ENCODE measurements at places on chromosomes 2 and 18.

- no peak for DNase-seq
Measured at GRCh38 chr18:10285283-10285640, 169.2 kb upstream of the APCDD1 start.

GRCh38 chr2:174615871-174616436 lies 18.4 kb upstream of the WIPF1 start:
- DNase-seq, result peak; percentile 74

- no peak for DNase-seq
Measured at GRCh38 chr2:85355521-85355920, 952 bp downstream of the ELMOD3 start.

DNA sequence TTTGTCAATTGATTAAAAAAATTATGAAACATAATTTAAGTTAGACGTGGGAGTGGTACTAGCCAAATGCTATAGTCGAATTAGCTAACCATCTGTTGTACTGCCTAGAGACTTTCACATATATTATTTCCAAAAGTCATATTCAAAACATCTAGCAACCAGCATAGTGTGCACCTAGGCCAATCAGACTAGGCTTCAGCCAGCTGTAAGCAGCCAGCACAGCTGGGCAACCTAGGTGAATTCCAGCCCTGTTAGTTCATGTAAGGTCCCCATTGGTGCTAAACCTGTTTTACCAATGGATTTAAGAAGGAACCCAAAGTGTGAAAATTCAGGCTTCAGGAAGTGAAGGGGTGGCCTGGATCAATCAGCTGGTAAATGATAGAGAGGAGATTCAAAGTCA lies 144.3 kb downstream of the BCL2 start:
- DNase-seq, result no peak

GRCh38 chr2:142179686-142180085 lies 48.9 kb upstream of the LRP1B start:
- DNase-seq, result no peak
